ENCODE measurements at places on chromosomes 6 and 20. TPM values are rescaled to one million over a fixed set of nuclear protein-coding genes. Genes with fewer than 3 reads are reported as not detected.

DNA sequence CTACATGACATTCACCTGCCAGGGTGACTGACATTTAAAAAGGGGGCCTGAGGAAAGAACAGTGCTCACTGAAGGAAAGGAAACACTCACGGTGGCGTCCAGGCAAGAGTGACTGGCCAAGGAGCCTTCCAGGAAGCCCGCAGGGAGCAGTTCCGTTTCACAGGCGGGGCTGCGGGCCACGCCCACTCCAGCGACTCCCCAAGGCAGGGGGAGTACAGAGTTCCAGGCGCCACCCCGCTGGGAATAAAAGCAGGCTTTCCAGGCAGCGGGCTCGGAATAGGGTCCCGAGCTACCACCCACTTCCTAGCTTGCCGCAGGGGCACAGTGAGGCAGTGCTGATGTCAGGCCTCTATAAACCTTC, 34.2 kb downstream of the PKIG start:
- no peak for DNase-seq

DNA sequence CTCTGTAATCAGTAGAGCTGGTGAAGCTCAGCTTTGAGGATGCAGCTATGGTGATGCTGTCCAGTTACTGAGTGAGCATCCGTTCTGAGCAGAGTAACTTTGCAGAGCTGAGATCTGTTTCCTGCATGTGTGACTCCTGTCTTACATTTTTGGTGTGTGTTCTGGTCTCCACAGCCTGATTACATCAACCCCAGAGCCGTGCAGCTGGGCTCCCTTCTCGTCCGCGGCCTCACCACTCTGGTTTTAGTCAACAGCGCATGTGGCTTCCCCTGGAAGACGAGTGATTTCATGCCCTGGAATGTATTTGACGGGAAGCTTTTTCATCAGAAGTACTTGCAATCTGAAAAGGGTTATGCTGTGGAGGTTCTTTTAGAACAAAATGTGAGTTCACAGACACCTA, 81.6 kb downstream of the FAM120B start:
- no peak for DNase-seq

TUBB gene
- total RNA-seq = 1,968 TPM

GRCh38 chr6:107488875-107489635, 862 bp upstream of the SOBP start:
- peak; percentile 37 for DNase-seq

GRCh38 chr20:8829256-8829655, 239.6 kb upstream of the PLCB4 start:
- DNase-seq = no peak

Data from M059J (cell line).